Thoracic aorta (tissue), 2 donors: ENCODE measurements at places on chromosomes 12 and 14.

- no peak for DNase-seq
Measured at GRCh38 chr12:131038961-131039950, 85.5 kb downstream of the ADGRD1 start.

GRCh38 chr14:66141733-66142132 is 344.4 kb upstream of the CCDC196 start:
- DNase-seq, result no peak

DNA sequence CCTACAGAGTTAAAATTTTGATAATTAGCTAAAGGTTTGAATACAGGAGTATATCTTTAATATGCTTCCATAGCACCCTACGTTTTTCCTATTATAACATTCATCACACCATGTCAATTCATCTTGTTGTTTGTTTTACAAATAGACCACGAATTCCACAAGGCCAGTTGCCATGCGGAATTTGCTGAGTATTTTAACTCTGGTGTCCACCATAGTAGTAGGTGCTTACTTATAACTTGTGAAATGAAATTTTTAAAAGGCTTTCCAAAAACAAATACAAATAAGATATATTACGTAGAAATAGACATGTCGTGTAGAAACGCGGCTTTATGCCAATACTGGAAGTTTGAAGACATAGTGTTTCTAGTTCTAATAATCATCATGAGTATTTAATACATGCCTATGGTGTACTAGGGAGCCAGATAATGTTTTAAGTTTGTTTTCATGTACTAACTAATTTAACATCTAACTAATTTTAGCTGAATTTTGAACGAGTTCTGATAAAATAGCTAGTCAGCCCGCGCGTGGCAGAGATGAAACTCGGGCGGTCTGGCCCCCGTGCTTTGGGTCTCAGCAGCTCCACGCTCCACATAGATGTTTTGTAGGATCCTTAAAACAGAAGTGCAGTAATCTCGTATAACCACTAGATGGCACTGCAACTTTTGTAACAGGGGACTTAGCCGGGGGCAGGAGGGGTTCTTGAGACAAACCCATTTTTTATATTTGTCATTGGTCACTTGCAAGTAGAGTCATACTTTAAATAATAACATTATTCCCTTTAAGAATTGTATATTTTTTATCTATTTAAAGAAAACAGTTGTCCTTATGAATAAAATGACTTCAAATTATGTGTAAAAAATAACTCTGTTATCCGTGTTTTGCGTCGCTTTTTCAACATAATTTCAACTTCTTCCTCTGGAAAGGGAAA is 10.2 kb downstream of the CD69 start:
- no peak for DNase-seq

- no peak for DNase-seq
Measured at GRCh38 chr12:92226071-92226661, 80.5 kb upstream of the BTG1 start.

- no peak for DNase-seq
Measured at GRCh38 chr14:74801396-74801795, 38.3 kb downstream of the YLPM1 start.

- DNase-seq, result no peak
Measured at GRCh38 chr12:114935658-114936057, 251.7 kb upstream of the TBX3 start.

GRCh38 chr14:68243450-68244010 is 424.0 kb downstream of the RAD51B start:
- no peak for DNase-seq

DNA sequence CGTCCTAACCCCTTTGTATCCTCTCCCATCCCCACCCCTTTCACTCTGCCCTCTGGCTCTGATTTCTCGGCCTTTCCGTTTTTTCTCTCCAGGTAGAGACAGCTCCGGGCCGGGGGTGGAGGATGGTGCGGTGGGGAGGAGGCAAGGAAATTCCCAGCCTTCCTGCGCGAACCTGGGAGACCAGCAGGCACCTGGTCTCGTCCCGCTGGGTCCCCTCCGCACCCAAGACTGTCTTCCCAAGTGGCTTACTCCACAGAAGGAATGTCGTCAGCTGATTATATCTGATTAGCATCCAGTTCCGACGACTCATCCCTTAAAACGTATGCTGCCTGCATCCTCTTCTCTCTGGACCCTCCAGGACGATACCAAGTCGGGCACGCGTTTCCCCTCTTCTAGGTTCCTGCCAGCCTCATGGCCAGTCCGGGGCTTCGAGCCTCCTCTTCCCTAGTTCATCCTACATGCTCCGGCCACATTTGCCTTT is 42.2 kb upstream of the CAPRIN2 start:
- no peak for DNase-seq

- no peak for DNase-seq
Measured at GRCh38 chr14:25904446-25904845, 693.4 kb downstream of the NOVA1 start.

- no peak for DNase-seq
Measured at GRCh38 chr12:92400006-92400405, 254.4 kb upstream of the BTG1 start.
